ENCODE measurements at places on chromosomes 5 and 9.

DNA sequence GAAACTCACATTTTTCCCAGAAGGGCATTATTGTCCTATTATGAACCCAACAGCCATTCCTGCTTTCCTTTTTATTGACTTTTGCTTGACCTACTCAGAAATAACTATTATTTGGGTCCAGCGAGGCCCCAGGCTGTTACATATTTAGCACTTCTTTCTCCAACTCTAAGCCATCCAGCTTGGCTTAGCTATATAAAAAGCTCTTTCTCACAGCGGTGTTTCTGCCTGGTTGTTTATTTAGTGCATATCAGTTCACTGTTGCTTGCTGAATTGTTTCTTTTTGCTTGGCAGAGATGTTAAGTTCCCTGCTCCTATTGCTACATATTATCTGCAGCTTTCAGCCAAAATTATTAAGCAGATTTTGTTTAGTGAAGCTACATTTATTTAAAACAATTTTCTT lies 1156.8 kb upstream of the SEMA6A start:
- no peak for DNase-seq

- no peak for DNase-seq
Observed at GRCh38 chr5:114473541-114473940, 111.7 kb downstream of the KCNN2 start.

- DNase-seq = peak; percentile 47
Observed at GRCh38 chr5:177601577-177602457, 1.9 kb downstream of the B4GALT7 start.

- peak; percentile 70 for DNase-seq
Observed at GRCh38 chr5:9054821-9055589, 490.9 kb downstream of the SEMA5A start.

- peak; percentile 84 for DNase-seq
Observed at GRCh38 chr9:35688558-35689541, 875 bp downstream of the TPM2 start.

GRCh38 chr9:70036641-70037040 lies 7.0 kb upstream of the MAMDC2 start:
- DNase-seq = peak; percentile 22

GRCh38 chr5:127922603-127923002 lies 161.0 kb upstream of the SLC12A2 start:
- no peak for DNase-seq

DNA sequence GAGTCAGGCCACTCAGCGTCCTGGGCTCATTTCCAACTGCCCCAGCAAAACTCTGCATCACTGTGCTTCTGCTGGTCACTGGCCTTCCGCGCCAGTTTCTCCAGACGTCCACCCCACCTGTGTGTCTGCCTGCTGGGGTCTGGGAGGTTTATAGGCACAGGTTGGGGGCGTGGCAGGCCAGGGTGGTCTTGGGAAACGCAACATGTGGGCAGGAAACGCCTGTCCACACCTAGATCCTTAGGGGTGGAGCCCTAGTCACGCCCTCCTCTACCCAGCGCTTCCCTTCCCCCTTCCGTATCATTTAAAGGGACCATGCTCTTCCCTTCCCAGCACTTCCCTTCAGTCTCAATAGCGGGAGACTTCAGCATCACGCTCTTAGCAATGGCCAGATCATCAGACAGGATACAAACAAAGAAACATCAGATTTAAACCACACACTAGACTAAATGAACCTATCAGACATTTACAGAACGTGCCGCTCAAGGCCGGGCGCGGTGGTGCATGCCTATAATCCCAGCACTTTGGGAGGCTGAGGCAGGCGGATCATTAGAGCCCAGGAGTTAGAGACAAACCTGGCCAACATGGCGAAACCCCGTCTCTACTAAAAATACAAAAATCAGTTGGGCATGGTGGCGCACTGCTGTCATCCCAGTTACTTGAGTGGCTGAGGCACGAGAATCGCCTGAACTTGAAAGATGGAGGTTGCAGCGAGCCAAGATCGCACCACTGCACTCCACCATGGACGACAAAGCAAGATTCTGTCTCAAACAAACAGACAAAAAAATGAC lies 11.8 kb upstream of the BTNL9 start:
- DNase-seq = no peak

DNA sequence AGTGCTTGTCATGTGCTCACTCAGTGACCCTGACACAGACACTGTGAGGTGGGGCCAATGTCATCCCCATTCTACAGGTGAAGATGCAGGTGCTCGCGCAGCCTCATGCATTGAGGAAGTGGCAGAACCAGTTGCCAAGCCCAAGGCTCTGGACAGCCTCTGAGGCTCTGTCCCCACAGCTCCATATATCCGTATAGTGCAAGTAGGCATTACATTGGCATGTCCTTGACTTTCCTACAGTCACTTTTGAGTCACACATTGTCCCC lies 58.8 kb upstream of the ANGPTL2 start:
- no peak for DNase-seq

DNA sequence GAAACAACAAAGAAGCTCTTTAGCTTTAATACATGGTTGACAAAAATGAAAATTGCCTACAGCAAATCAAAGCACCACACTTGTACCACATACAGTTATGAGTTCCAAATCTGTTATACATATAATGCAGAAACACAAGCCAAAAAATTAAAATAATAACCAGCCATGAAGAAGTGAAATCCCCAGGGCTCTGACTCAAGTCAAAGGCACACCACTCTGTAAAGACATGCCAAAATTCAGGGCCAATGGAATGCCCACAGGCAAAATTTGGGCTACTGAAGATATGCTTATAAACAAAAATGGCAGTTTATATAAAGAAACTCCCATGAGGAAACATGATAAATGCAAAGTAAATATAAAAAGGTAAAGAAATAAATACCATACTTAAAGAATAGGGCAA lies 29.0 kb downstream of the THBS4 start:
- peak; percentile 46 for DNase-seq

DNA sequence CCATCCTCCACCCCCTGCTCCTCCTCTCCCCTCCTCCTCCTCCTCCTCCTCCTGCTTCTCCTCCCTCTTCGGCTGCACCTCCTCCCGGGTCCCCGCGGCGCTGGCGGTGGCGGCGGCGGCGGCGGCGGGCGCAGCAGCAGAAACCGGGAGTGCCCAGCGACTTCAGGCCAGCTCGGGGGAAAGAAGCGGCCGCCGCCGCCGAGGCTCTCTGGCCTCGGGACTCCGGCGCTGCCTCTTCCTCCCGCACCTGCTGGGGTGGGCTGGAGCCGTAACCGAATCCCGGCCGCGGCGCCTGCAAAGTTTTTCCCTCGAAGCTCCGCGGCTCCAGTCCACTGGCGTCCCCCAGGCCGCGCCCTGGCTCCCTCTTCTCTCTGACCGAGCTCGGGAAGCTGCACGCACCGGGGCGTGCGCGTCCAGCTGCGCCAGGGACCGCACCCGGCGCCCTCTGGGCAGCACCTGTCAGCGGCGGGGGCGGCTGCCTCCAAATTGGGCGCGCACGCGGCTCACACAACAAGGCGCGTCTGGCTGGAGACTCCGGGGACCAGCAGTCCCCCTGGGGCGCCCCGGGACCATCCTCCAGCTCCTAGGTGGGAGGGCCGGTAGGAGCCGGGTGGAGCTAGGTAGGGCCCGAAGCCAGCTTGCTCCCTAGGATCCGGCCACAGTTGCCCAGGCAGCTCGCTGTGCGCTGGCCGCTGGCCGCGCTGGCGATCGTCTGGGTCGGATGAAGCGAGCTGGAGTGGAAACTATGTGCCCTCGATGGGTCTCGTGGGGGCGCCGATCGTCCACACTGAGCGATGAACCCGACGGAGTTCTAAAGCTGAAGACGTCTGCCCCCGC lies at the start of gene MCTP1:
TSS of gene MCTP1 (minus strand) at position 523 of the 837 bp plus-strand sequence.
- DNase-seq = peak; percentile 1

- peak; percentile 39 for DNase-seq
Observed at GRCh38 chr5:64939772-64940510, 171.2 kb downstream of the CWC27 start.

DNA sequence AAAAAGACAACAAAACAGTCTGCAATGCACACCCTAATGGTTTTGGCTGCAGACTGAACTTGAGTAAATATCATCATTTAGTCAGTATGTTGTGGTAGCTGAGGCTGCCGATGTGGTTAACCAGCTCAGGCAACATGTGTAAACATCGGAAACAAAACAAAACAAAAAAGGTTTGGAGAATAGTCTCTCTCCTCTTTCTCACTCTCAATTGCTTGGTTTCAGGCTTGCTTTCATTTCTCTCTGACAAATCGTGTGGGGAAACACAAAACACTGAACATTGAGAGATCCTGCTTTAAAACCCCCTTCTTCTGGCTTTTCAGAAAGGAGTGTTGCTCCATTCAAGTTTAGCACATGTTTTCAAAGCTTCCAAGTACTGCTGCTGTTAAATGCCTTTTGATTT lies 453.3 kb downstream of the BNC2 start:
- peak; percentile 71 for DNase-seq

DNA sequence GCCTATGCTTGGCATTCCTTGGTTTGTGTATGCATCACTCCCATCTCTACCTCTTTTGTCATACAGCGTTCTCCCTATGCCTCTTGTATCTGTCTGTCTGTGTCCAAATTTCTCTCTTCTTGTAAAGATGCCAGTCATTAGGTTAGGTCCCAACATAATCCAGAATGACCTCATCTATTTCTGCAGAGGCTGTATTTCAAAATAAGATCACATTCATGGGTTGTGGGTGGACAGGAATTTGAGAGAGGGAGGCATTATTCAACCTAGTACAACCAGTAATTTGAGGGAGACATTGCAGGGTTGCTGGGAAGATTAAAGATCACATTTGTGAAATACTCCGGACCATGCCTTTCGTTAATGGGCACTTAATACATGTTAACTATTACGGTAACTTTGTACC lies 155.0 kb downstream of the MAN2A1 start:
- DNase-seq = peak; percentile 13

- DNase-seq = no peak
Observed at GRCh38 chr5:173041881-173042762, 14.0 kb upstream of the CREBRF start.

DNA sequence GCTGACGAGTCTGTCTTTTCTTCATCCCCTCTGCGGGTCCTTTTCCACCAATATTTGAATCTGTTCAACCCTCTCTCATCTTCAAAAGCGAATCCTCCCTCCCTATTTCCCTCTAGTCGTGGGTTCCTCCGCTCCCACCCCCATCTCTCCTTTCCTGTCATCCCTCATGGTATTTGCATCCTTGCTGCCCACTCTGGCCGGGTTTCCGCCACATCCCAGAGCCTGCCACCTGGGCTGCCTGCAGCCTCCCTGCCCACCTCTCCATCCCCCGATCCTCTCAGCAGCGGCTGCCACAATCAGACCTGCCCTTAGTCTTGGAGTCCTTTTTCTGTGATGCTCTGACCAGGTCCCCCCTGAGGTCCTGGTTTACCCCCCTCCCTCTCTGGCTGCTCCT lies 44.9 kb downstream of the JADE2 start:
- no peak for DNase-seq

DNA sequence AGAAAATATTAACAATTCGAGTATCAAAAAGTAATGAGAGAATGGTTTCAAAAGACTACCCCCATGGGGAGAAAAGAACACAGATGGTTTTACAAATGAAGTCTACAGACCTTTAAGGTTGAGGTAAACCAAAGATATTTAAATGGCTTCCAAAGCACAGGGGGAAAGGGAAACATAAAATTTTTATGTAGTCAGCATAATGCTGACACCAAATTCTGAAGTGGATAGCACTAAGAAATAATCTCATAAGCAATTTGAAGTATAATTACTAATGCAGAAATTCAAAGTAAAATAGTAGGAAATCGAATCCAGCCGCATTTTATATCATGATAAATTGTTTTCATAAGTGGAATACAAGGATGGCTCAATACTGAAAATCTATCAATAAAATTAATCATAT lies 30.3 kb upstream of the SPATA31C2 start:
- no peak for DNase-seq

DNA sequence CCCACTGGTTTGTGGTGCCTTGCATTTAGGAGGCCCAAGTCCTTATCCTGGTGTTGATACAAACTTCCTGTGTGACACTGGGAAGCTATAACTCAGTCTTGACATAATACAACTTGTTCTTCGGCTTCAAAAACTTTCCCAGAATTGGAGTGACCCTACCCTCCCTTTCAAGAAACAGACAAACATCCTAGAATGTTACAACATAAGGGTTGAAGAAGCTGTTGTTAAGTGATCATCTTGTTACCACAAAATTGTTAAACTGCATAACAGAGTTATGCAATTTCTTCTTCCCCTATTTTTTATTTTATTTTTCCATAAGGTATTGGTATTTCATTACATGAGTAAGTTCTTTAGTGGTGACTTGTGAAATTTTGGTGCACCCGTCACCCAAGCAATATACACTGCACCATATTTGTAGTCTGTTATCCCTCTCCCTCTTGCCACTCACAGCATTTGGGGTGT lies 21.3 kb downstream of the TLR4 start:
- DNase-seq = peak; percentile 27

DNA sequence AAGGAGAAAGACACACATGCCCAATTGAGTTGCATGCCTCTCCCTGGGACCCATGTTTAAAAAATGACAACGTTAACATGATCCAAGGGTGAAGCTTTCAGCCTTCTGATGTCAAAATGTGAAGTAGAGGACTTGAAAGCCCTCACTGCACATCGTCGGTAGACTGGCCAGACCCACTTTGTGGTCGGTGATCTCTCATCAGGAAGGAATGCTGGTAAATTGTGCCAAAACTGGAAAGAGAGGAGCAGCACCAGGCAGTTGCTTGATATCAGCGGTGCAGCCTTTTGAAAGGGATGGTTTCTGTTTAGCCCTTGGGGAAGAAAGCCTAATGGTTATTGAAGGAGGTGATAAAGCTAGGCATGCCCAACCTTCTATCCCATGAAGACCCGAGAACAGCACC lies 125.3 kb upstream of the MARCHF11 start:
- no peak for DNase-seq

DNA sequence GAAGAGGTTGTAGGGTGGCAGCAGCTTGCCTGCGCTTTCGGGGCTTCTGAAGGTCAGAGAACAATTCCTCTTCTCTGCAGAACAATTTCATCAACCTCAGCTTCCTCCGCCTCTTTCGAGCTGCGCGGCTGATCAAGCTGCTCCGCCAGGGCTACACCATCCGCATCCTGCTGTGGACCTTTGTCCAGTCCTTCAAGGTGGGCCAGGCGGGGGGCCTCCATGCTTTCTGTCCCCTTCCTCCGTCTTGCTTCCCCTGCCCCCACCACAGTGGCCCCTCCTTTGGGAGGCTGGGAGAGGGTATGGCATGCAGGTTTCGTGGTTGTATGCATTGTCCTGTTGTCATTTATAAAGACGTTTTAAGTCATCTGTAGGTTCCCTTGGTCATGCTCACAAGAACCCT lies 195.8 kb downstream of the CACNA1B start:
- no peak for DNase-seq

DNA sequence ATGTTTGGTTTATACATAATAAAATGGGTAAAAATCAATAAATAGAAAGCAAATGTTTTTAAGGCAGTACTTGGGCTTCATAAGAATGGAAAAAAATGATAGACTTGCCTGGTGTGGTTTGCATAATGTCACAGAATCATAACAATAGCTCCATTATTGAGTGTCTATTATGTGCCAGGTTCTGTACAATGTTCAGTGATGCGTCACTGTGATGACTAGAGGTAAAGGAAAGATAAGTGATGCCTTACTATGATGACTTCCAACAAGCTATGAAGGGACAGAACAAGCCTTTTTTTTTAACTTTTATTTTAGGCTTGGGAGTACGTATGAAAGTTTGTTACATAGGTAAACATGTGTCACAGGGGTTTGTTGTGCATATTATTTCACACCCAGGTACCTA lies 128.8 kb downstream of the TMC1 start:
- peak; percentile 28 for DNase-seq
